GM23248 (cell line): ENCODE measurements at places on chromosomes 13 and 19. TPM values are rescaled to one million over a fixed set of nuclear protein-coding genes. Genes with fewer than 3 reads are reported as not detected.

DNA sequence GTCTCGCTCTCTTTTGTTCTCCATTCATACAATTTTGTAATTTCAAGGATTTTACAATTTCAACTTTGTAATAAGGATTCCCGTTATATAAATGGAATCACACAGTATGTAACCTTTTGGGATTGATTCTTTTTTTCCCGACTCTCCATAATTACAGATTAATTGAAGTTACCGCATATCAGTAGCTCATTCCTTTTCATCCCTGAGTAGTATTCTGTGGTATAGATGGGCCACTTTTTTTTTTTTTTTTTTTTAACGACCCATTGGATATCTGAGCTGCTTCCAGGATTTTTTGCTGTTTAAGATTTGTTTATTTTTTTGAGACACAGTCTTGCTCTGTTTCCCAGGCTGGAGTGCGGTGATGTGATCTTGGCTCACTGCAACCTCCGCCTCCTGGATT is 27.8 kb downstream of the UHRF1 start:
- DNase-seq = no peak

GRCh38 chr19:48303866-48304265 is 21.5 kb upstream of the EMP3 start:
- DNase-seq = no peak

- DNase-seq = no peak
Measured at GRCh38 chr13:112056284-112056727, 10.6 kb upstream of the SOX1 start.

GRCh38 chr19:10419200-10419645 is 1.1 kb upstream of the PDE4A start:
- peak; percentile 61 for DNase-seq

DNA sequence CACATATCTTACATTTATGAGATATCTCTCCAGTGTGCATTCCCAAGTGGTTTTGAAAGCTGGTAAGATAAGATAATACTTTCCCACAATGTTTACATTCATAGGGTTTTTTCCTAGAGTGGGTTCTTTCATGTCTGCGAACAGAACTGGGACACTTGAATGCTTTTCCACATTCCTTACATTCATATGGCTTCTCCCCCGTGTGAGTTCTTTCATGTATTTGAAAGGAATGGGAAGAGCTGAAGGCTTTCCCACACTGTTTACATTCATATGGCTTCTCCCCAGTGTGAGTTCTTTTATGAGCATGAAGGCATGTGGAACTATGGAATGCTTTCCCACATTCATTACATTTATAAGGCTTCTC is 19.7 kb downstream of the ZNF433 start:
- DNase-seq = no peak

- no peak for DNase-seq
Measured at GRCh38 chr13:73767191-73767741, 366.9 kb downstream of the KLF12 start.

GRCh38 chr13:49645451-49645850 is 17.1 kb downstream of the ARL11 start:
- DNase-seq = no peak

DNA sequence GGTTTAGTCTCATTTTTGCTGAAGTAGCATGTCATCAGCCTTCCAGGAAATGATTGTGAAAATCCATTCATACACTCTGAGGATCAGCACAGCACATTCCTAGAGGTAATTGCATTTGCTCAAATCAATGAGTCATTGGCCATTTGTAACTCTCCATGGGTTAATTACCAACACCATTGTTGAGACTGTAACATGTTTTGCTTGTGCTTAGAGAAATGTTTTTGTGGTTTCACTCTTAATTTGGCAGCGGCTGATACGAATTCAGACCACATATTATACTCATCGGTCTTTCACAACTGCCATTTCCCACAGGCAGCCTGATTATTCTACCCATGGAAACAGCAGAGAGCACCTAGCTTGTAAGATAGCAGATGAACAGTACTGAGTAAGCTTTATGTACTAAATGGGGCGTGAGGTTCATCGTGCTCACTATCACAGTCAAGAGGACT is 110.3 kb downstream of the NHLRC3 start:
- DNase-seq = peak; percentile 69

- no peak for DNase-seq
Measured at GRCh38 chr13:102962430-102962829, 103.8 kb downstream of the SLC10A2 start.

- DNase-seq = no peak
Measured at GRCh38 chr13:50247223-50247622, 232.0 kb downstream of the KCNRG start.

GRCh38 chr13:110361365-110361911 is 54.4 kb downstream of the COL4A2 start:
- DNase-seq = peak; percentile 97

GRCh38 chr13:100665403-100665802 is 9.2 kb downstream of the TMTC4 start:
- no peak for DNase-seq

DNA sequence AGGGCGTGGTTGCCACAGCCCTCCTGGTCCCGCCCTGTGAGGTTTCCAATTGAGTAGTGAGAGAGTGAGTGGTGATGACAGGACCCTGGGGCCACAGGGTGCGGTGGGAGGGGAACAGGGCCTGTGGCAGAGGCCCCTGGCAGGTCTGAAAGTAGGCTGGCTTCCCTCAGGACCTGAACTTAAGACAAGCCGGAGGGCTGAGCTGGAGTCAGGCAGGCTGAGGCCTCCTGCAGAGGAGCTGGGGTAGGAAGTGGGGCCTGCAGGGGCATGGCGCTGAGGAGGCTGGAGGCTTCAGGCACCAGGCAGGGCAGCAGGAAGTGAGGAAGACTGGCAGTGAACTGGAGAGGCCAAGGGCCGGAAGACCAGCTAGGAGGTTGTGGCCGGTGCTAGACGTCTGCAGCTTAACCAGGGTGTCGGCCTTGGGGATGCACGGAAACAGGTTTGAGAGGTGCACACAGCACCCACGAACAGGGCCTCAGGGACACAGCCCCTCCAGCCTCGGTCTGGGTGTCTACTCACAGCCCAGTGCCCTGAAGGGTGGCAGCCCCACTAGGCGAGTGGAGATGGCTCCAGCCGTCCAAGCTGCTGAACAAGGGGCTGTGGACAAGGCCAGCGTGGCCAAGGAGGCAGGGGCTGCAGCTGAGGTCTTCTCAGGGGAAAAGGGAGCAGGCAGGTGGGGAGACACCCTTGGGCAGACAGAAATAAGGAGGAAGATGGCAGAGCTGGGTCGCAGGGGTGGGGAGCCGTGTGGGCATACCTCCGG is 17.8 kb downstream of the POP4 start:
- DNase-seq = no peak

- no peak for DNase-seq
Measured at GRCh38 chr13:98514288-98514687, 62.6 kb downstream of the STK24 start.

GRCh38 chr13:24672141-24673132 is 7.8 kb upstream of the ATP12A start:
- DNase-seq = peak; percentile 43

DNA sequence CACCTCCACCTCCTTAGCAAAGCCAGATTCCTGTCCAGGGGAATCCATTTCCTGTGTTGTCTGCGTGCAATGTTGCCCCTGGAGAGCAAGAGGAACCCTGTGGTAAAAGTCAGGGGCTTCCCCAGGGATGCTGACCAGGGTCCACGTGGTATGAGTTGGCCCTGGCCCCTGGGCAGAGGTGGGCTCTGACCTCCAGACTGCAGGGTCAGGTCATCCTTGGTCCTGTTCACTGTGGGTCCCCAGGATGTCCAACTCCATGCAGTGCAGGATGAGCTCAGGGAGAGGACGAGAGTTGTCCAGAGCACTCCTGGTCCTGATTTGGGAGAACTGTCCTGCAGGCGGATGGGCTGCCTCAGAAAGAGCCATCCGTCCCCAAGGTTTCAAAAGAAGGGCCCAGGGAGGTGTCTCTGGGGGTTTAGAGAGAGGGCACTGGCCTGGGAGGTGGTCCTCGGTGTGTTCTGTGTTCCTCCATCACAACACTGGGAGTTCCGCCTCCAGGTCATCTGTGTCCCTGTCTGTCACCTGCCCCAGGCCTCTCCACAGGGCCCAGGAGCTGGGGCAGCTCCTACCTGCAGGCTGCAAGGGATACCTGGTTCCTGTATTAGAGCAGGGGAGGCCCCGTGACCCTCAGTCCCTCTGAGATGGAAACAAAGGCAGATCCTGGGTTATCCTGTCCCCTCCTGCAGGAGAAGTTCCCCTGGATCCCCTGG is 1.2 kb upstream of the CEACAM4 start:
- no peak for DNase-seq

DNA sequence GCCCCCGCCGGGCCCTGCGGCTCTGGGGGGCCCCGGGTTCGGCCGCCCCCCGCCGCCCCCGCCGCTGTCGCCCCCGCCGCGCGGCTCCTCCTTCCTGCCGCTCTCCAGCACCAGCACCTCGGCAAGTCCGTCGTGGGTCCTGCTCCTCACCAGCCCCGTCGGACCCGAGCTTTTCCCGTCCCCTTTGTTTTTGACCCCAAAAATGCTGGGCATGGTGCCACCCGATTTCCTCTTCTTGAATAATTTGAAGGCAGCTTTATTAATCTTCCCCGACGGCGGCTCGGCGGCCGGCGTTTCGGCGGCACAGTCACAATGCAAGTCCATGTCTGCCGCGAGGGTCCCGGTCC is 945 bp downstream of the AMER2 start:
- peak; percentile 5 for DNase-seq

DNA sequence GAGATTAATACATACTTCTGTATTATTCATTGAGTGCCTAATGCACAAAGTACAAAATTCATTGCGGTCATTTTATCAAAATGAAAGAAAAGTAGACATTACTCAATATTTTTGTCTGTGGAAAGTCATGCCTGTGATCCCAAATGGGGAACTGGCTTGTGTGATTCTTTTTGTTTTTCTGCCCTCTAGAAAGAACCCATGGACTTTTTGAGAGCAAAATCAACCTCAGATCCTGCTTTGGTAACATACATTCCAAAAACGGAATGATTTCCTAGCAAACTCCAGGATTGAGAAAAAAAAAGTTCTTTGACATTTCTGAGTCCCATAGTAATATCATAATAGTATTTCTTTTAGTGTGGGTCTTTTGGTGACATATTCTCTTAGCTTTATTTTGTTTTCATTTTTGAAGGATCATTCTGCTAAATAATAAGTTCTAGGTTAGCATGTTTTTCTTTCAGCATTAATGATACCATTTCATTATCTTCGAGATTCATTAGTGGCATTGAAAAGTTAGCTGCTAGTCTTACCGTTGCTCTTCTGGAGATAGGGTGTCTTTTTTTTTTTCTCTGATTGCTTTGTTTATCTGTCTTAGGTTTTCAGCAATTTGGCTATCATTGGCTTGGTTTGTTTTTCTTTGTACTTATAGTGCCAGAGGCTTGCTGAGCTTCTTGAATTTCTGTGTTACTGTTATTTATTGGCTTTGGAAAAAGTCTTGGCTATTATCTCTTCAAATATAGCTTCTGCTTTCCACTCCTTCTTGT is 102.4 kb upstream of the CSNK1A1L start:
- no peak for DNase-seq

- DNase-seq = peak; percentile 88
Measured at GRCh38 chr19:6030214-6030507, 52.2 kb upstream of the RANBP3 start.

DNA sequence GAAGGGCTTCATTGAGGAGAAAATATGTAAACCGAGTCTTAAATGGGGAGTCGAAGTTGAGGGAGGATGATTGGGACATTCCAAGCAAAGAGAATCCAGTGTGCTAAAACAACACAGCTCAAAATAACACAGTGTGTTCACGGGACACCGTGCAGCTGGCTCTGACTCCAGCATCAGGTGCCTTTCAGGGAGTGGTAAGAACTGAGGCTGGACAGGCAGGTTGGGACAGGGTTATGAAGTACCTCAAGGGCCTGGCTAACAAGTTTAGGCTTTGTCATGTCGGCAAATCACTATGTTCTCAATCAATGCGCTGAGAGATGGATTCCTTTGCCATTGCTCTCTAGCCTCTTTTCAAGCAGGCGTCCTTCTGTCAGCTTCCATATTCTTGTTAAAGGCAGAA is 27.5 kb upstream of the WDFY2 start:
- no peak for DNase-seq

ATP12A gene
- total RNA-seq = not detected in 2 replicates

PSG7 gene
- total RNA-seq = not detected in 2 replicates

KASH5 gene
- not detected in 2 replicates for total RNA-seq

ZNF230 gene
- 1.9 and 3.9 TPM in 2 replicates for total RNA-seq

ARHGEF18 gene
- 23.3 and 33.8 TPM in 2 replicates for total RNA-seq

PRODH2 gene
- total RNA-seq = not detected in 2 replicates

SHD gene
- not detected in 2 replicates for total RNA-seq

ZNF528 gene
- total RNA-seq = 14.9 and 22.5 TPM in 2 replicates

ZNF439 gene
- 7.8 and 12.1 TPM in 2 replicates for total RNA-seq

TEX26 gene
- 0.22 TPM in 1 of 2 replicates, not detected in the other for total RNA-seq

NLRP5 gene
- total RNA-seq = not detected in 2 replicates
